ENCODE measurements at places on chromosomes 5 and 9.

- DNase-seq: no peak
These were observed 365.1 kb downstream of the ENC1 start for GRCh38 chr5:74275171-74275992.

DNA sequence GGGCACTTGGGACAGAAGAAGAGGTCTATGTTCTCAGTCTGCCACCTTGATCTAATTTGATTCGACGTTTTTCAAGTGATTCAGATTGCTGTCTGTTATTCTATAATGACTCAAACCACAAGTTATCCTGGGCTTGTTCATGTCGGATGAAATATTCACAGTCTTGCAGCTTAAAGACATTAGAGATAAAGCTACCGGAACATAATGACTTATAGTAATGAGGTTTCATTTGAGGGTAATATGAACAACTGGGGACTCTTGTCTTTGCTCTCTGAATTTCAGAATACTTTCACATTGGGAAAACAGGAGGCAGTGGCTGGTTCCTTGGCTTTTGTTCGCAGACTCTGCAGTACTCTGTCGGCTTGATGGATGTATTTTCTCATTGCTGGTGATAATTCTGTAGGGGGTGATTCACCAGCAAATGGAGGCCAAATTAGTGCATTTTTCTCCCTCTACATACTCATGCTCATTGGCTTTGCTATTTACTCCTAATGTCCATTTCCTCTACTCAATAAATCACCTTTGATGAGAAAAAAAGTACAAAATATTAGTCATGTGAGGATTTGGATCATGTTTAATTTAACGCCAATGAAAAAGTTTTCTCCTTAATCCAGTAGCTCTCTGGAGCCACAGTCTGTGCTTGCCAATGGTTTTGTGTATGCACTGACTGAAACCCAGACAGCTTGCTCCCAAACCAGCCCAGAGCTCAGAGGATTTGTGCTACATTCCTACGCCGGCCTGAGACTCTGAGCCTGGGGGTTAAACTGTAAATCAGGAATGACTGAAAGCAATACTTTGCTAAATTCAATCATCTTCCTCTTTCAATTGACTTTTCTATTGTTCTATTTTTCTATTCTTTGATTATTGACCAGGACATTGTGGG, 154.7 kb upstream of the ANKH start:
- DNase-seq: no peak

GRCh38 chr9:126956917-126957686, 42.5 kb downstream of the RALGPS1 start:
- DNase-seq: peak; percentile 22

GRCh38 chr9:77881111-77881510, 150.5 kb downstream of the GNAQ start:
- no peak for DNase-seq

GRCh38 chr9:33114746-33115145, 38.3 kb upstream of the SMU1 start:
- DNase-seq: no peak

DNA sequence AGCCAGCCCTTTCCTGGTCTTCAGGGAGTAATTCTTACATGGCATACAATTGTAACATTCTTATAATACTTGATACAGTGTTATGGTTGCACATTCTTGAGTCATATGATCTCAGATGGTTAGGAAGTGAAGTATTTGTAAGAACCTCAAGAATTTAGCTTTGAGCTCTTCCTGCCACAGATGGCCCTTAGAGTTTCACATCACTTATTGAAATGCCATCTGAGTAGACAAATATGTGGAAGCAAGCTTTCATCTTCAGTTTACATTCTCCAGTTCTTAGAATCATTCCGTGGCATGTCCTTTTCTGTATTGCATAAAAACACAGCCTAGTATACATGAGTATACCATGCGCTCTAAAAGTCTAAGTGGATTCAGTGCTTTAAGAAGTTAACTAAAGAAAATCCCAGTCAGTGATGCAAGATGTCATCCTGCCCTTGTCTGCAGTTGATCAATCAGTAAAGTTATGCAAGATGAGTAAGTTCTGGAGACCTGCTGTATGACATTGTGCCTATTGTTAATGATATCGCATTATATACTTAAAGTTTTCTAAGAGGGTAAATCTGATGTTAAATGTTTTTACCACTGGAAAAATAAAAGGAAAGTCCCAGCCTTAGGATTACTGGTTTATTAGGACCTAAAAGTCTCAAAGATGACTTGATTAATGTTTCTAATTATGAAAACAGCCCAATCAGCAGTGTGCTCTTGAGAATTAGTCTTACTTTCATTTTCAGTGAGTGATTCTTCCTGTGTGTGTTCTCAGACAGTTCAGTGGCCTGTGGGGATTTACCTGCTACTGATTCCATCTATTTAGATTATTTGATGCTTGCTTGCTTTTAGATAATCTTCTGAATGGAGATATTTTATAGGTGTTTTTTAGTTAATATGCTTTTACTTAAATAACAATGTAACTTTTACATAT, 29.4 kb downstream of the RHOBTB3 start:
- no peak for DNase-seq

GRCh38 chr5:8434501-8434900, 565.6 kb downstream of the MTRR start:
- no peak for DNase-seq

- no peak for DNase-seq
These were observed 826 bp downstream of the PAIP1 start for GRCh38 chr5:43555895-43556606.

DNA sequence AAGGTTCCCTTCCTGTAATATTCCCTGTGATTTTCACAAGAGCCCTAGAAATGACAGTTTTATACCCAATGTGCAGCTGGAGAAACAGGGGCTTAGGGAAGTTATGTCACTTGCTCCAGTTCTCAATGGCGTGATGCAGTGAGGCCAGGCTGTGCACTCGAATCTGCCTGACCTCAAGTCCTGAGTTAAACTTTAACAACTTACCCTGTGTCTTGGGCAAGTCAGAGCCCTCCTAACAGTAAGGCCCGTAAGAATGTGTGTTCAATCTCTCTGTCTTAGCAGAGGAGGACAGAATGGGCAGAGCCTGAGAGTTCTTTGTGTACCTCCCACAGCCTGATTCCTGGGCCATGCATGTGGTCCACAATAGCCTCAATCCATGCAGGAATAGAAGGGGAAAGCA, 181.1 kb downstream of the TRIM32 start:
- DNase-seq: no peak

GRCh38 chr5:2269656-2270055, 386.9 kb upstream of the IRX4 start:
- DNase-seq: no peak

DNA sequence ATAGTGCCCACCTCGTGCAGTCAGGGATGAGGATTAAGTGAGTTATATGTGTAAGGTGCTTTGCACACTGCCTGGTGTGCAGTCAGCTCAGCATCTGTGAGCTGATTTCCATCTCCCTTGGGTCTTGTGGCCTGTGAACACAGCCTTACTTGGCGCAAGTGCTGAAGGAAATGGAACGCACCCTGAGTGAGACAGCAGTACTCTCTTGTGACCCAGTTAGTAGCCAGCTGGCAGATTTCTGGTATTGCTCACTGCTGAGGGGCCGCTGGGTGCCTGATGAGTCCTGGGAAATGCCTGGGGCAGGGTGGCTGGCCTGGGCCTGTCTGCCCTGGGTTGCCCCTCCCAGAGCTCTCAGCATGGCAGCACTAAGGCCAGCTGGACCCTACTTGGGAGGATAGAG, 90.9 kb upstream of the BOD1 start:
- DNase-seq: peak; percentile 58

DNA sequence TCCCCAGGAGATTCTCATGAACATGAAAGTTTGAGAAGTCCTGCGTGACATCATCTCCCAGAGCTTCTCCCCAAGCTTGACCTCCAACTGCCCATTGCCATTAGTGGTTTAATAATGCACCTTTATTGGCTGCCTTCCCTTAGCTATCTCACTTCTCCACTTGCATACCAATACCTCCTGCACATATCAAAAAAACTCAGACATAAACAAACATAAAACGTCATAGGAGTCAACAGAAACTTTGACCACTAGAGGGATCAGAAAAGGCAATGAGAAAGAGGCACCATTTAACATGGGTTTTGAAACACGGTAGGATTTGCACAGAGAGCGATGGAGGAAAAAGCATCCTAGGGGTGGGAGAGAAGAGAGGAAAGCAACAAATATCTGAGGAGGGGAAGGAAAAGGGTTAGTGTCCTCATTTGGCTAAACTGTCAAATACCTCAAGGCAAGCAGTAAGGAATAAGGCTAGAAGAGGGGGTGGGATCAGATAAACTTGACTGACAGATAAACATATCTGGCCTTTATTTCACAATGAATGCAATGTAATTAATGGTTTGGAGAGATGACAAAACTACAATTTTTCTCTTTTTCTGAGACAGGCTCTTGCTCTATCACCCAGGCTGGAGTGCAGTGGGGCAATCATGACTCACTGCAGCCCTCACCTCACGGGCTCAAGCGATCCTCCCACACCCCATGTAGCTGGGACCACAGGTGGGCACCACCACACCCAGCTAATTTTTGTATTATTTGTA, 27.0 kb downstream of the GNAQ start:
- DNase-seq: no peak

DNA sequence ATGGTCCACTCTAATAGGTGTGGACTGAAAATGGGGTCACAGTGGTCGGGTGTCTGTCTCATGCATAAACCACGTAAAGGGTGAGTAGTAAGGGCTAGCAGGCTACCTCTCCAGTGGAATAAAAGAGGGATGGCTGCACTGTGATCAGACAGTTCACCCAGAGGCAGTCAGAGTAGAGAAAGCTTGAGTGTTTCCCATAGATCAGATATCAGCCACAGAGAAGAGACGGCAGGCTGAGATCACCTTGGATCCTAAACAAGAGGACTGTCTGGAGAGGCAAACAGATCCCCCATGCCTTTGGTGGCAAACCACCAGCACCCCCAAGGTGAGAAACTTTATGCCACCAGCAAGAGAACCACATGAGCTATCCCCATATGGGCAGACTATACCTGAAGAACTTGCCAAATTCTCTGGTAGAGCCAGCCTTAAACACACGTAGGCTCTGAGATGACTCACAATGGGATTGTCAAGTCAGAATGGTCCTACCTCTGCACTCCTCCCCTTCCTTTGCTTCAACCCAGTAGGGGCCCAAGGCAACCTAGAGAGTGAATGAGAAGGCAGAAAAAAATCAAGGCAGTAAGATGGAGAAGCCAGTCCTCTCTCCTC, 205.2 kb upstream of the MAP3K1 start:
- DNase-seq: no peak

DNA sequence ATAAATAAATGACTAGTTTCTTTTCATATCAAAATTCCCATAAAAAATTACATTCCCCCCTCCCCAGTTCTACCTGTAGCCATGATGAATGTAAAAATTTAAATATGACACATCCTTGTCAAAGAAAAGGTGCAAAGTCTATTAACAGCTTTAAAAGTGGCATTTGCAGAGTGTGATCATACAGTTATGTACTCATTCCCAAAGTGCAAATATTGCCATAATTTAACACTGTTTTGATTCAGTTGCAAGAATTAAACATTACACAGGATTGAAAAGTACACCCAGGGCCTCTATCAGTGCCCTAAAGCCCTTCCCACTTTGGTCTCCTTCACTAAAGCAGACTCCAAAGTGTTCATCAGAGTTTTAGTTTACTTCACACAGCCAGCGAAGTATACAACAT, 51.8 kb downstream of the RNF145 start:
- no peak for DNase-seq

GRCh38 chr9:69785757-69786156, 25.9 kb upstream of the PTAR1 start:
- no peak for DNase-seq

DNA sequence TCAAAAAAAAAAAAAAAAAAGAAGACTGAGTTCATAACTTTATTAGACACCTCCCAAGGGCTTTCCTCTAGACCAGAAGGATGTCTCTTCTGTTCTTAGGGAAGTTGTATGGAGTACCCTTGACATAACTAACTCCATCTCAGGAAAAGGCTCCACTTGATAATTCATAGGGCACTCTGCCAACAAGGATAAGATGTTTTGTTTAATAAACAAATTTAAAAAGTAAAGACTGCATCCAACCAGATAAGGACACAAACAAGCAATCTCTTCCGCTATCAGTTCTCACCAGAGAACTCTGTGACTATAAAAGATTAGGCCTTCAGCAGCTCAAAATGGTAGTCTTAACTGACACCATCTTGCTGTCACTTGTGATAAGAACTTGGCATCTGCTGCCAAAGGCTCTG, 65.8 kb downstream of the SFXN1 start:
- DNase-seq: no peak

GRCh38 chr9:121299467-121300282, 31.7 kb downstream of the GSN start:
- no peak for DNase-seq

DNA sequence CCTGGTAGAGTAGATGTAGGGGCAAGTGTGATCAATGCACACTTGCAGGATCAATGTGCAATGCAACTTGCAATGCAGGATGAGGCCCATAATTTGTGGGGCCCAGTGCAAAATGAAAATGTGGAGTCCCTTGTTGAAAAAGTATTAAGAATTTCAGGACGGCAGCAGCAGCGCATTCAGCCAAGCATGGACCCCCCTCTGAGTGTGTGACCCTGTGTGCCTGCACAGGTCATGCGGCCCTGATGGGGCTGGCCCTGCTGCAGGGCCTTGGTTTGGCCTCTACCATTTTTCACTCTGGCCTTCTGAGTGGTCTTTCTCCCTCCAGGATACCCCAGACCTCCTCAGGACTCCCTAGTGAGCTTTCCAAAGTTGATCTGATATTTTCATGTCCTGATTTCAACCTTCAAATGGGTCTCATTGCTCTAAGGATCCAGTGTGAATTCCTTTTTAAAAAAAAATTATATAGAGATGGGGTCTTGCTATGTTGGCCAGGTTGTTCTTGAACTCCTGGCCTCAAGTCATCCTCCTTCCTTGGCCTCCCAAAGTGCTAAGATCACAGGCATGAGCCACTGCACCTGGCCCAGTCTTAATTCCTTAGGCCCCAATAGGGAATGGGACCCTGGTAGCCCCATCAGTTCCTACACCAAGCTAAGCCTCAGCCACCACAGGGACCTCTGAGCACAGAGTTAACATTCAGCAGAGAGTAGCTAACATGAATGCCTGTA, 4.3 kb downstream of the ERGIC1 start:
- no peak for DNase-seq

- DNase-seq: no peak
These were observed 6.9 kb downstream of the NEURL1B start for GRCh38 chr5:172648013-172648381.

- no peak for DNase-seq
These were observed 184.1 kb downstream of the RAPGEF6 start for GRCh38 chr5:131450941-131451340.

DNA sequence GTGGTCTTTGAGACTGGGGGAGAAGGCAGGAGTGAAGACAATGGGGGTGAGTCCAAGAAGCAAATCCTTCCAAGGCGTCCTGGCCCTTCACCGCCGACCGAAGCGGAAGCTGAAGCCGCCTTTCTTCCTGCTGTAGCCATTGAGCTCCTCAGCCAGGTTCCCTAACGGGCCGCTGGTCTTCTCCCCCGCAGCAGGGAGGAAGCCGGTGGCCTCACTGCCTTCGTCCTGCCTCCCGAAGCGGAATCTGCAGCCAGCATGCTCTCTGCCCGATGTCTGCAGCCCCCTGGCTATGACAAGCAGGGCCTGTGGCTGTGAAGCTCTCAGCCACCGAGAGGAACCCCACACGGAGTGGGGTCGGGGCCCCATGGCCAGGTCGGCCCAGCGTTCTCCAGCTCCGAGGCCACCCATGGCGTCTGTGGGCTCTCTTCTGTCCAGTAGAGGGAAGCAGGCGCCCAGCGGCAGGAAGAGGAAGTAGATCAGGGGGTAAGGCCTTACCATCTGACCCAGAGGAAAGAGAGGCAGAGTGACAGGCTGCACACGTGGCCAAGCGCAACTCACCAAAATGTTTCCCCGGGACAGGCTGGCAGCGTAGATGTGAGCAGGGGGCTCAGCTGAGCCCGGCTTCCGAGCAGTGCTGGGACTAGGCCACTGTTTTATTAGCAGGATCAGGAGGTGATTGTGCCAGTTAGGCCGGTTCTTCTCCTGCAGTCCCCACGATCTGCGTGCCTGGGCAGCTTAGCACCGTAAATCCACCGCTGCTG, 3.1 kb downstream of the QRFP start:
- no peak for DNase-seq
